ENCODE measurements at places on chromosomes 6 and 20. TPM values are rescaled to one million over a fixed set of nuclear protein-coding genes. Genes with fewer than 3 reads are reported as not detected.

Gene SNRNP48
- total RNA-seq, result 5.8 TPM

Gene VARS2
- 17.5 TPM for total RNA-seq

Gene KIFC1
- 38.2 TPM for total RNA-seq

Gene RTN4IP1
- 9.5 TPM for total RNA-seq

Gene TUBB2B
- total RNA-seq, result 2.9 TPM

Gene EFCAB8
- not detected for total RNA-seq

Gene CDC40
- total RNA-seq, result 9.7 TPM

Gene SMLR1
- not detected for total RNA-seq

Measured in airway epithelial cell (primary cell).